ENCODE measurements at places on chromosomes 5 and 9.

- no peak for DNase-seq
These were observed 19.2 kb downstream of the SLC22A4 start for GRCh38 chr5:132313366-132313765.

GRCh38 chr5:58544195-58544594 lies 38.7 kb upstream of the RAB3C start:
- no peak for DNase-seq

DNA sequence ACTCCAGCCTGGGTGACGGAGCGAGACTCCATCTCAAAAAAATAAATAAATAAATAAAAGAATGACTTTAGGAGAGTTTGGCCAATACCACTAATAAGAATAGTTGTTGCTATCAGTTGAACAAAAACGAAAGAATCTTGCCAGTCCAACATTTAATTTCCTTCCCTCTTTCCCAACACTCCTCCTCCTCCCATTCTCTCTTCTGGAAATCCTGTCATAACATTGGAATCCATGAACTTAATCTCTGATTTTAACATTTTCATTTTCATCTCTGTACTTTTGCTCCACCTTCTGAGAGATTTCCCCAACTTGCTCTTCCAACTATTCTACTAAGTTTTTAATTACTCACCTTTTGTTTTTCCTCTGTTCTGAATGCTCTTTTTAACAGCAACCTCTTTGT lies 42.8 kb upstream of the CDK20 start:
- no peak for DNase-seq

GRCh38 chr5:78601559-78602314 lies 46.8 kb downstream of the LHFPL2 start:
- DNase-seq = no peak

DNA sequence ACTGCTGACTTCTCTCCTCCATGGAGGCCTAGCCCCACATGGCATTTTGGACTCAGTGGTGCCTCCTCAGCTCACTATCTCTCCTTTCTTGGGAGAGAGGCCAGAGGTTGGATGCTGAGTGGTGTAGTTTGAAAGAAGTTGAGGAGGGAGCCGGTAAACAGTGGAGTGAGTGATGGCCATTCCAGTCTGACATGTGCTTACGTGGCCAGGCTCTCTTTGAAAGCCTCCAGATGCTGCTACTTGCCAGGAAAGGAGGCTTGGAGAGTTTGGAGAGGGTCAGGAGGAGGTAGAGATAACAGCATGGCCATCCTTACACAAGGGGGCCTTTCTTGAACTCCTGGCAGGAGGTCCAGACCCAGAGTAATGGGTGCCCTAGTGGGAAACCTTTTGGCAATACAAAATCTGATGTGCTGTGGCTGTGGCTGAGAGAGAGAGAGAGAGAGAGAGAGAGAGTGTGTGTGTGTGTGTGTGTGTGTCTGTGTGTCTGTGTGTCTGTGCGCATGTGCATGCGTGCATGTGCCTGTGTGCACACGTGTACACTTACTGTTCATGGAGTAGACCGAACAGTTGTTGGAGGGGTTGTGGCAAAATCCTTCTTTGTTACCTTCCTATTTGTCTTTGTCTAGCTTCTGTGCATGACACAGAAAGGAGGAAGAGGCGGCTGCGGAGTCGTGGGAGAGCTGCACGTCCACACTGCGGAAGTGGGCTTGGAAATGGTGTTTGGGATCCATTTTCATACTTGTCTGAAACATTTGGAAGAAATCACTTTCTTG lies 37.8 kb downstream of the RALGPS1 start:
- no peak for DNase-seq

- DNase-seq = no peak
These were observed 53.0 kb upstream of the DNAH5 start for GRCh38 chr5:13997514-13997913.

GRCh38 chr5:79612667-79613198 lies 492 bp downstream of the TENT2 start:
- DNase-seq = peak; percentile 31

DNA sequence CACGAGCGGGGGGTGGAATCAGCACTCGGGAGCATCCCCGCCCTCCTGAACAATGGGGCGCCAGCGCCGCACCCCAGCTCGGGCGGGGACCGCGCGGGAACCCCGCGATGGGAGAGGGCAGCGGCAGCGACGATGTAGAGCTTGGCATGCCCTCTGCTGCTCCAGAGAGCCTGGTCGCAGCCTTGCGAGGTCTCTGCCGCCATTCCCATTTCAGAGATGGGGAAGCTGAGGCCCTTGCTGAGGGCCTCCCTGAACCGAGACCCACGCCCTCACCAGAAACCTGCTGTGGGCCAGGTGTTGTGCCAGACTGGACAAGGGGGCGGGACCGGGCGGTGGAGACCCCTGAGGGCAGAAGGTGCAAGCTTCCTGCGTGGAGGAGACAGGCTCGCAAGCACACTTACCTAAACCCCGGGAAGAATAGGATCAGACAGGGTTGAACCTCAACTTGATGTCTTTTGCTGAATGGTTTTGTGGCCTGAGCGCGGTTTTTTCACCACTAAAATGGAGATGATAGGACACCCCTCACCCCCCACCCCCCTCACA lies 647 bp upstream of the MEGF9 start:
- no peak for DNase-seq

DNA sequence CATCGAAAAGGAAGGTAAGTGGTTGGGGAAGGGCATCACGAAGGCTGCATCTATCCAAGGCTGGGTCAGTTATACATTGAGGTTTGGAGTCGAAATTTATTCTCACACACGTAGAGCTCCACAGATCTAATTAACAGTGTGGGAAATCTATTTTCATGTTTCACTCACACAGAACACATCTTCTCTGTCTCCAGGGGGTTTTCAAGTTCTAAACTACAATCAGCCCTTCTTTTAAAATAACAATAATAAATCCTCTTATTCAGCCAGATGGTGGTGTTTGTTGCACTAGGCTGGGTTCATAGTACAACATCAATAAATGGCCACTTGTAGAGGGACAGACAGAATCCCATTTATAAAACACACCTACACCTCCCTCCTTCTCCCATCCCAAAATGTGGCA lies 174.5 kb upstream of the KLF9 start:
- no peak for DNase-seq

DNA sequence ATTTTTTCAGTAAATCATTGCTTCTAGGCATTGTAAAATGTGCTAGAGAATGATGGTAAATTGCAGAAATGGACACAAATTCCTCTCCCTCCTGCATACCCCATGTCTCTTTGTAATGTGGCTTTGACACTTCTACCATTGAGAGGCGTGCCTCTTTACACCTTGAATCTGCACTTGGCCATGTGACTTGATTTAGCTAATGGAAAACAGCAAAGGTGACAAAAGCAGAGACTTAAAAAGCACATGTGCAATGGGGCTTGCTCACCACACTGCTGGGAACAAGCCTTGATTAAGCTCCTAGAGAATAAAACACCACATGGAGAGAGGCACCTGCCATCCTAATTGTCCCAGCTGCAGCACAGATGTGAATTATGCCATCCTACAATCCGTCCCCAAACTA lies 69.9 kb upstream of the NAA35 start:
- DNase-seq = no peak

- DNase-seq = no peak
These were observed 153.6 kb downstream of the TMC1 start for GRCh38 chr9:72674961-72675360.

DNA sequence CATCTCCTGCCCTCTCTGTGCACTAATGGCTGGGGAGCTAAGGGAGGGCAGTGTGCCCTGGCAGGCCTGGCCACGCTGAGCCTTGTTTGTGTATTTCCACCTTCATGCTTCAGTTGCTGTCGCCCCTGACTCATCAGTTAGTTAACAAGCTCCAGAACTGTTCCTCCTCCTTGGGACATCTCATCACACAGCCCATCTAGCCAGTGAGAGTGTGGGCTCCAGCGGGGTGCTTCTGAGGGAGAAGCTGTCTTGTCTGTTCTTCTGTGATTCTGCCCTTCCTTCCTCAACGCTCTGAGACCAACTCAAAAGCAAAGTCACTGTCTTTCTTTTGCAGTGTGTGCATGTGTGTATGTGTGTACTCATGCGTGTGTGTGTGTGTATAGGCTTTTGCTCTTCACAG lies 58.3 kb upstream of the CPEB4 start:
- DNase-seq = no peak

- no peak for DNase-seq
These were observed 31.9 kb upstream of the CEP120 start for GRCh38 chr5:123455095-123455494.

GRCh38 chr9:121943463-121943862 lies 149.6 kb downstream of the TTLL11 start:
- DNase-seq = no peak

- DNase-seq = no peak
These were observed 57.3 kb upstream of the CD180 start for GRCh38 chr5:67253911-67254310.

DNA sequence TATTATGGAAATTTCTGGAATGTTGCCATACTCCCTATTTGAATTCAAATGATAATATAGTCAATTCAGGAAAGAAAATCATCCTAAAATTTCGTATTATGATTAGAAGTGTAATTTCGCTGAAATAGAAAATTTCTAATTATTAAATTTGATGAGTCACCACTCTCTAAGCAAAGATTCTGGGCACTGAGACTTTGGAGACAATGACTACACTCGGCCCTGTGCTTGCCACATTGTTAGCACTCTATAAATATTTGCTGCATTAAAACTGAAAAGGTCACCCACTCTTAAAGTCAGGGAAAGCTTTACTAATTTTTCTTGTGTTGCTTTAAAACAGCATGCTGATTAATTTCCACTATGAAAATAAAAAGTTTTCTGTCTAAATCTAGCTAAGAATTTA lies 240.3 kb downstream of the TLE4 start:
- DNase-seq = no peak

GRCh38 chr5:123421773-123422172 lies 1.4 kb downstream of the CEP120 start:
- DNase-seq = no peak

- no peak for DNase-seq
These were observed 268.9 kb downstream of the ARHGEF28 start for GRCh38 chr5:73894860-73895259.

- DNase-seq = no peak
These were observed 14.0 kb downstream of the MYOZ3 start for GRCh38 chr5:150675069-150675468.

- DNase-seq = no peak
These were observed 37.1 kb upstream of the NR3C1 start for GRCh38 chr5:143440448-143441115.

GRCh38 chr5:115209279-115209678 lies 39.6 kb upstream of the TRIM36 start:
- DNase-seq = peak; percentile 27

- DNase-seq = no peak
These were observed 160.0 kb upstream of the SMIM23 start for GRCh38 chr5:171625646-171626045.

DNA sequence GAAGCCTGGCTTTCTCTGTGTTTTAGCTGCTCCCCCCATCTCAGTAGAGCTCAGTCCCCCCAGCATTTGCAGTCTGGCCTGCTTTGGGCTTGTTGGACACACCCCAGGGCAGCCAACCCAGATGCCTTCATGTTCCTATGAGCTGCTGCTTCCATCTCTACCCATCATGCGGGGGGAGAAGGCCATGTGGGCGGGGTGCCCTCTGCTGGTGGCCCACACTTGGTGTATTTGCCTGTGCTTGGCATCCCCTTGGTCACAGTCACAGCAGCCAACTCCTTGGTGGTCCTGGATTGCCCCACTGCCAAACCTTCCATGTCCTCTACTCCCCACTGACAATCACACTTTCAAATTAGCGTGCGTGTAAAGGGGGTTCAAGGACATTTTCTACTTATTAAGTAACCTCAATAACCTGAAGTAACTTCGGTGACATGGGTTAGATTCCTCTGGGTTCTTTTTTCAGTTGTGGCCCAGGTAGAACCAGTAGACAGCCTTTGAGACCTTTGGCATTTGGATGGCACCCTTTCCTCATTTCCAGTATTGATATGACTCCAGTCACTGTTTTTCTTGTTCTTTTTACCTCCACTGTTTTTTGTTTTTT lies 42.8 kb downstream of the SNX30 start:
- DNase-seq = peak; percentile 80

DNA sequence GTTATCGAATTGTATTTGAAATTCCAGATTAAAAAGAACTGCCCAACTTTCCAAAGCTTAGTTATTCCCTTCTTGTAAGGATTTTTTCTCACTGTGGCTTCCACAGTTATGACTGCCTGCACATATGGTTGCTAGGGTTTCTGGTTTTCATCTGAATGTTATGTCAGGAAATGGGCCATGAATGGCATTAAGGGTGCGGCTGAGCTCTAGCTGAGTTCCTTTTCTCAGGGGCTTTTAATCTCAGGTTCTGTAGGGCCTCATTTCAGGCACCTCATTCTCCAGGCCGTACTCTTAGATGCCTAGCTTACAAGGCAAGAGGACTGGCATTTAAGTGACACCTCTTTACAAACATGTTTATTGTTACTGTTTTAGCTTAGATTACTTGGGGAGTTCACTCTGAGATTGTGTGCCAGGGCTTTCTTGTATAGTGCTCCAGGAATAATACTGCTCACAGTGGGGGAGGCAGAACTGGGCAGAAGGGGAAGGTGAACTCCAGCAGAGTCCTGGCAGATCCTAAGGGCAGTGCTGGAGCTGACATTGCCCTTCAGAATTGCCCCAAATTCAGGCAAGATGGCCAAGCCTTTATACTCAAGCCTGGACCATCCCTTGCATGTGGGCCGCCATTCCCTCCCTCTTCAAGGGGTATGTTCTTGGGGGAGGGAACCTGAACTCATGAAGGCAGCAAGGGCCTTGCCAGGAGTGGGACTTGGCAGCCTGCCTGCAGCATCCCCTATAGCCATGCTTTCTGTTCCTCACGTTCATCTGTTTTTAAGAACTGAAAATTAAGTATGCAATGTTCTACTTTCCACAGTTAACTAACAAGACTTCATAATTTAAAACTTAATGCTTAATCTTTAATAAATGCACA lies 111.5 kb downstream of the KDM4C start:
- DNase-seq = no peak

GRCh38 chr5:126965061-126965475 lies 65.3 kb downstream of the MARCHF3 start:
- DNase-seq = no peak

DNA sequence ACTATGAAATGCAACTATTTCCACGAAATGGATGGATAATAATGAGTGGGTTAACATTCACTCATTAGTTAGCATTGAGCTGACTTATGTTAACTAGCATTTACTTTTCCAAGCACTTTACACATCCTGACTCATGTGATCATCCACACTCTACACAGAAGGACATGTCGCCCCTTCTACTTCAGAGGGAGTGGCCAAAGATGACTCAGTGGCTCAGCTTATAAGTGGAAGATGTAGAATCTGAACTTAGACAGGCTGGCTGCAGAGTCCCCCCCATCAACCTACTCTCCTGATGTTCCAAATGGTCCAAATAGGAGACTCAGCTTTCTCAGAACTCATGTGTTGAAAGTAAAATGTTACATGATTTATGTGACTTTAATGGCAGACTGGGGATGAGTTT lies 146.0 kb downstream of the ADCY2 start:
- DNase-seq = no peak

- DNase-seq = no peak
These were observed 256.1 kb upstream of the SMARCA2 start for GRCh38 chr9:1759009-1759408.

DNA sequence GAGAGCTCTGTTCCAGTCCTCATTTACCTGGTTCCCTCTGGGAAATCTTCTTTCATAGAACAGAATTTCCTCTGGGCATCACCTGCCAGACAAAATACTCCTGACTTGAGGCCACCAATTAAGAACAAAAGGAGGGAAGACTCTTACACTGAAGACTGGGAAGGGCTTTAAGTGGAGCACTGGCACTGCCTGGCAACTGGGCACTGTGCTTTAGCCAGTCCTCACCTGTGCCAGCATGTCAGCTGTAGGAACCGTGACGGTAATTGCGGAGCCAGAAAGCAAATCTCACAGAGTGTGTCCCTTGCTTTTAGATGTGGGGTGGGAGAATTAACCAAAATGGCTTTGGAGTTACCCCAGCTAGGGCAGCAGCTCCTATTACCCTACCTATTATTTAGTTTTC lies 40.6 kb downstream of the FAM219A start:
- DNase-seq = no peak
